ENCODE measurements at places on chromosomes 16 and 17.
A peak's percentile ranks its signal among the peaks of the same experiment; 100 is the strongest.

GRCh38 chr16:8173111-8173644 is 417.1 kb downstream of the TMEM114 start:
- peak; percentile 93 for DNase-seq

DNA sequence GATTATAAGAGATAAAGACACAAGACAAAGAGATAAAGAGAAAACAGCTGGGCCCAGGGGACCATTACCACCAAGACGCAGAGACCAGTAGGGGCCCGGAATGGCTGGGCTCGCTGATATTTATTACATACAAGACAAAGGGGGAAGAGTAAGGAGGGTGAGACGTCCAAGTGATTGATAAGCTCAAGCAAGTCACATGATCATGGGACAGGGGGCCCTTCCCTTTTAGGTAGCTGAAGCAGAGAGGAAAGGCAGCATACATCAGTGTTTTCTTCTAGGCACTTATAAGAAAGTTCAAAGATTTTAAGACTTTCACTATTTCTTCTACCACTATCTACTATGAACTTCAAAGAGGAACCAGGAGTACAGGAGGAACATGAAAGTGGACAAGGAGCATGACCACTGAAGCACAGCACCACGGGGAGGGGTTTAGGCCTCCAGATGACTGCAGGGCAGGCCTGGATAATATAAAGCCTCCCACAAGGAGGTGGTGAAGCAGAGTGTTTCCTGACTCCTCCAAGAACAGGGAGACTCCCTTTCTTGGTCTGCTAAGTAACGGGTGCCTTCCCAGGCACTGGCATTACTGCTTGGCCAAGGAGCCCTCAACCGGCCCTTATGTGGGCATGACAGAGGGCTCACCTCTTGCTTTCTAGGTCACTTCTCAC is 63.9 kb upstream of the ARL4D start:
- DNase-seq, result no peak

DNA sequence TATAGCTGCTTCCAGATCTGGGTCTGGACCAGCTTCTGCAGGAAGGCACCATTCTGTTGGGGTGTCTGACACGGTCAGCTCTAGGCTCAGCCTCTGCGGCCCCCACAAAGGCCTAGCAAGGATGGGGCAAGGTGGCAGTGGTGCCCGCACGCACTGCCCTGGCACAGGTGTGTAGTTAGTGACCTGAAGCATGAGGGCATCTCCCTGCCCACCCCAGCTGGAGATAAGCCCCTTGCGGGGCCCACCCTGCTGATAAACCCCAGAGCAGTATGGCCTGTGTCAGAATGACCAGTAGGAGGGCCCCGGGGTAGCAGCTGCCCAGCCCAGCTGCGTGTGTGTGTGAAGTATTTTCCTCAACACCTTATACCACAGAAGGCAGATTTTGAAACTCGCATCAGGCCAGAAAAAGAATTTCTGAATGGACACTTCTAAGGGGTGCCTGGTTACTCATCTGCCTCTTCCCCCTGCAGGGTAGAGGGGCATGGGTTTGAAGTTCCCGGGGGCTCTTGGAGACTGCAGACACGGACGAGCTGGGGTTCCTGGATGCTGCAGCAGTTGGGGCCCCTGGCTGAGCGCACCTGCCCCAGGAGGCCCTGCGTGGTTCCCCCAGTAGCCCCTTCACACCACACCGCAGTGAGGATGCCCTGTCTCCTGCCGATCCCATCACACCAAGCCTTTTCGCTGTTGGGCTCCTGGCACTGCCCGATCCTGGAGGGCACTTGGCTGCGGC is 4.5 kb downstream of the ARHGDIA start:
- peak; percentile 15 for DNase-seq

DNA sequence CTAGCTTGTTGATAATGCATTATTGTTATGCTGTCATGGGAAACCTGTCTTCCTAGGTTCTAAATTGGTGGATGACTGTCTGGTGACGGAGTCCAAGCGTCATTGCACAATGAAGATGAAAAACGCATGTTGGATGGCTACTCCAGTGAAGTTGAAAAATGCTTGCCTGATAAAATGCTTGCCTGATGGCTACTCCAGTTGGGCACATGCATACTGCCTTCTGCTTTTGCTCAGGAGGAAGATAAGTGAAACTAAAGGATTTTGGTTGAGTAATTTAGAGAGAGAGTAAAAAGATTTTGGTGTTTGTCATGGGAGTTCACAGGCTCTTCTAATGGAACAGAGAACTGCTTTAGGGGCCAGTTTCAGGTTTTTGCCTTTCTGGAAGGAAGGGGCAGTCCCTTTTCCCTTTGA is 118.6 kb downstream of the PRKCA start:
- peak; percentile 34 for DNase-seq

DNA sequence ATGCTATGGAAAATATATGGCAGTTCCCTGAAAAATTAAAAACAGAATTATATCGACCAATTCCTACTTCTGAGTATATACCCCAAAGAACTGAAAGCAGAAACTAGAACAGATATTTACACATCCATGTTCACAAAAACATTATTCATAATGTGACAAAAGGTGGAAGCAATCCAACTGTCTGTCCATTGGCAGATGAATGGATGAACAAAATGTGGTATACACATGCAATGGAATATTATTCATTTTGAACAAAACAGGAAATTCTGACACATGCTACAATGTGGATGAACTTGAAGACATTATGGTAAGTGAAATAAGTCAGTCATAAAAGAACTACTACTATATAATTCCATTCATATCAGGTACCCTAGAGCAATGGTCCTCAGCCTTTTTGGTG is 263.5 kb upstream of the AXIN2 start:
- DNase-seq, result no peak

DNA sequence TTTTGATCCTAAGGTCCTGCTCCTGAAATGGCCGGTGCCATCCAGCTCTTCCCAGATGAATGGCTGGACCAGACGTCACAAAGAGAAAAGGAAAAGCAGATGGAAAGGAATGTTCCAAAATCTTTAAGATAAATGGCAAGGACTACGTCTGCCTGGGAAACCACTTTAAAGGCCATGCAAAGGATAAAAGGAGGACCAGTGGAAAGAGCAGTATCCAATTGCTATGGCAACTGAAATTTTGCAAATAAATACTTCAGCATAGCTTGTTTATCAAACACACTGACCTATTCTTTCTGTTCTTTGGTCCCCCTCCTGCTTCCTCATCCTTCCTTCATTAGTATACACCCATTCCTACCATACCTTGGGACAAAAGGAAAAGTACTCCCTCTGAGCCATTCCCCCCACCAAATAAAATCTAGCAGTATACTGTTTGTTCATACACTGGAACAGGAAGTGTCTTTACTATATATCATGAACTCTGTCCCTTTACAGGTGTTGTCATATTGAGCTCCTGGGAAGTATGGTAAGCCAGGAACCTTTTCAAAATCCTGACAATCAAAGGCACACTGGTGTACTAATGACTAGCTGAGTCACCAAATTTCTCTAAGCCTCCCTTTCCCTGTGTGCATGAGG is 37.2 kb upstream of the NUFIP2 start:
- DNase-seq, result no peak

- DNase-seq, result no peak
These were observed 3.6 kb downstream of the EVI2B start for GRCh38 chr17:31310260-31310659.

DNA sequence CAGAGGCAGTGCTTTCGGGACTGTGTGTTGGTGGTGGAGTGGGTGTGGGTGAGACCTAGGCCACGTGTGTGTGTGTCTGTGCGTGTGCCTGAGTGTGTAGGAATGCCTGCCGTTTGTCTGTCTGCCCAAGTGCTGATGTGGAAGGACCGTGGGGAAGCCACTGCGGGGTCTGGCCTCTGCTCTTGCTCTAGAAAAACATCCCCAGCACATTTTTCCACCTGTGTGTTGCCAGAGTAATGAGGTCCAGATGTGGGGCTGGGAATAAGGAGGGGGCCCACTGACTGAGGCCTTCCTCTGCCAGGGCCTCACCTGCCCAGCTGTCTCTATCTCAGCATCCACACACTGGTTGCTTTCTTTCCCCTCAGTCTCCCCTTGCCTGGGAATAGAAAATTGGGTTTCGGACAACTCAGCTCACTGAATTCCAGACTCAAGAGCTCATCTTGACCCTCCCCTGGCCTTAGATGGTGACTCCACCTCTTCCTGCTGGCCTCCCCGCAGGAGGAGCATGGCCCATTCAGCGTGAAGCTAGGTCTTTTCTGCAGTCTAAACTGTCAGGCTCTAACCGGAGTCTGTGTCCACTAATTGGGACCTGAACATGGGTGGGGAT is 7.6 kb downstream of the SGCA start:
- peak; percentile 75 for DNase-seq

- DNase-seq, result peak; percentile 72
These were observed 1.0 kb downstream of the IRX3 start for GRCh38 chr16:54285414-54286089.

DNA sequence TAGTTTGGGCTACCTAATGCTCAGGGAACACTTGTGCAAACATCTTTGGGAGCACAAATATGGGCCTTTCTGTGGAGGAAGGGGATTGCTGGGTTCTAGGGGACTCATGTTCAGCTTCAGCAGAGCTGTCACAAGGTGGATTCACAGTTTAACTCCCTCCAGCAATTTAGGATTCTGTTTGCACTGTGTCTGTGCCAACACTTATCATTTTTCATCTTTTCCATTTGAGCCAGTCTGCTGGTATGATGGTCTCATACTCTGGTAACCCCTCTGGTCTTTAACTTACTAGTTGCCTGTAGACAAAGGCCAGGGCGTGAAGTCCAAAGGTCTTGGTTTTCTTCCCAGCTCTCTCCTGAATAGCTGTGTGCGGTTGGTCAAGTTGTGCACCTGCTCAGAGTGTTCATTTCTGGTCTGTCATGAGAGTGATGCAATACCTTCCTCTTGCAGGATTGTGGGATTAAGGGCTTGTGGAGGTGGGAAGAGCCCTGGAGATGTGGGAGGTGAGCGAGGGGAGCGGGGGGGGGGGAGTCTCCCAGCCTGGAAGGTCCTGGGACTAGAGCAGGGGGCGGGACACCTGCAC is 152.6 kb downstream of the CMIP start:
- DNase-seq, result no peak

DNA sequence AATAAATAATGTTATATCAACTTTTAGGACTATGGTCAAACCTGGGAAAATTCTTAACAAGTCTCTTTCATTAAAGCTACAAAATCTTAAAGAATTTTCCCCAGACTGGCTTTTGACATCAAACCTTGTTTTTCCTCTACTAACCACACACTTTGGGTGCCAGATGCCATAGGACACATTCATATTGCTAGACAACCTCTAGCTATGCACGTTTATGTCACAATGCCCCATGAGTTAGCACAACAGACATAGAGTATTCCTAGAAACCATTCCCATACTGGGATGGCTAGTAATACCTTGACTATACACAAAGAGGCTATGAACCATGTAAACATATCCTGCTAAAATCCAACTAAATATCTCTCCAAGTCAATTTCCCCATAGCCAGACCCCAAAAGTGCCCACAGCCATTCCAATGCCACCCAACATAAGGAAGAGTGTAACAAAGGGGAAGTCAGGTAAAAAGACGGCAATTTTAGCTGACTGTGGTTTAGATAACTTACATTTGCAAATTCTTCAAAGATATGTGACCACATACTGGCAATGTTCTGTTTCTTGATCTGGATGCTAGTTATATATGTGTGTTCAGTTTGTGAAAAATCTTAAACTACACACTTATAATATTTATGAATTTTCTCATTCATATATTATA is 23.4 kb downstream of the SMURF2 start:
- no peak for DNase-seq

GRCh38 chr17:50664788-50665458 is 30.2 kb downstream of the ABCC3 start:
- no peak for DNase-seq

DNA sequence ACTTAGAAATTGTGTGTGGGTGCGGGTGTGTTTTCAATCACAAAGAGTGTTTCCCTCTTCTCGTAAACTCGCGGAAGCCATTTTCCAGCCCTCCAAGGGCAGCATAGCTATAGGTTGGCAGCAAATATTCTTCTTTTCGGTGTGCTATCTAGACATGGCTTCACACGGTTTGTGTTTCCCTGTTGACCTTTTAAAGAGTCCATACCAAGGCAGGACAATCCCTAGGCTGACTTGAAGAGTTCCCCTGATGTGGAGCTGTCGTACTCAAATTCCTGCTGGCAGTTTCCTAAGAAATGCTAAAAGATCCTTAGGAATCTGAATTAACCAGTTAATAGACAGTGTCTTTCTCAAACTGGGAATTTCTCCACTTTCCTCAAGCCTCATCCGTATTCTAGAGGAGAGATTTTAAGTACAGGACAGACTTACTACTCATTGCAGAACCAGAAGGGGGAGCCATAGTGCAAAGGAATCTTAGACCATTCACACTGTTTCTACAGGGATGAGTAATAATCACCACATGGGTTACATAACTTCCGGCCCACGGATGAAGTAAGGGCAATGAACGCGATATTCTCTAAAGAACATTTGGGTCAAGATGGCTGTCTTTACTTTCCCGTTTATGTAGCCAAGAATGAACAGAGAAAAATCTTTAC is 288.6 kb upstream of the ELAC2 start:
- peak; percentile 66 for DNase-seq

GRCh38 chr17:28623696-28624095 is 9.7 kb upstream of the RSKR start:
- DNase-seq, result no peak

GRCh38 chr17:8345052-8345690 is 5.5 kb downstream of the ODF4 start:
- no peak for DNase-seq

GRCh38 chr17:47995241-47995935 is 24.5 kb downstream of the CDK5RAP3 start:
- peak; percentile 82 for DNase-seq

- no peak for DNase-seq
These were observed 297.5 kb downstream of the XYLT1 start for GRCh38 chr16:17173281-17173680.

DNA sequence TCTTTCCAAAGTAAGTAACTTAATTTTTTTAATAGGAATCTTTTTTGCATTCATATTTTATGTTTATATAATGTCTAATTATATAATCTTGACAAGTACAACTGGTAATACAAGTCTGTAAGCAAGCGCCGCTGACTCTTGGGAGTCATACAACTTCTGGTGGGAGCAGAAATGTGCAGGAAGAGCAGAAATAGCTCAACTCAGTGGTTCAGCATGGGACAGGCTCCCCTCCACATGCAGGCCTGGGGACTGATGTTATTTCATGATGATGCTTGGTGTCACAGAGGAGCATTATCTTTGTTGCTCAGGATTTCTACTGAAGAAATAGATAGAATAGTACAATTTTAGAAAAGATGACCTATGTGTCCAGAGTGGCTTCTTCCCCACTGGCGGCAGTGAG is 10.7 kb downstream of the UQCRC2 start:
- DNase-seq, result no peak

DNA sequence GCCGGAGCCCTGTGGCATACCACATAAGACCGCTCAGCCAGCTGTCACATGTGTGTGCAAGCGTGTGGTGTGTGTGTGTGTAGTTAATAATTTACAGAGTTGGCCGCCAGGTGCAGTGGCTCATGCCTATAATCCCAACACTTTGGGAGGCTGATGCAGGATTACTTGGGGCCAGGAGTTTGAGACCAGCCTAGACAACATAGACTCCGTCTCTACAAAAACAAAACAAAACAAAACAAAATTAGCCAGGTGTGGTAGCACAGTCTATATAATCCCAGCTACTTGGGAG is 20.4 kb downstream of the SOCS1 start:
- no peak for DNase-seq

- DNase-seq, result no peak
These were observed 40.8 kb downstream of the MRC2 start for GRCh38 chr17:62668091-62668804.

All from eye (tissue), 1 donor.